ENCODE measurements at places on chromosomes 16 and 17.
A peak's percentile ranks its signal among the peaks of the same experiment; 100 is the strongest.

DNA sequence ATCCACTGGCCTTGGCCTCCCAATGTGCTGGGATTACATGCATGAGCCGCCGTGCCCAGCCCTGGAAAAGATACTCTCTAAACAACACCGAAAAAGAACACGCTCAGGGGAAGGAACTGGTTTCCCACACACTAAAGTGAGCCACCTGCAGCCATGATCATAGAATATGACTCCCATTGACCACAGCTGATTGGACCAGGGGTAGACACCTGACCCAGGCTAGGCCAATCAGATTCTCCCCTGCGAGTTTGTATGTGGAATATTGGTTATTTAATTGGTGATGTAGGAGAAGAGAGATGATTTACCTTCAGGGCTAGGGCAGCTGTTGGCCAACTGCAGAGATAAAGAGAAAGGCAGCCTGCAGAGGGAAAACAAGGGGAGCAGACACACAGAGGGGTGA lies 9.0 kb upstream of the GGA2 start:
- no peak for DNase-seq

- DNase-seq, result no peak
These were observed 6.3 kb downstream of the UBE2O start for GRCh38 chr17:76446449-76447231.

- DNase-seq, result no peak
These were observed 12.8 kb upstream of the RANGRF start for GRCh38 chr17:8275421-8276290.

DNA sequence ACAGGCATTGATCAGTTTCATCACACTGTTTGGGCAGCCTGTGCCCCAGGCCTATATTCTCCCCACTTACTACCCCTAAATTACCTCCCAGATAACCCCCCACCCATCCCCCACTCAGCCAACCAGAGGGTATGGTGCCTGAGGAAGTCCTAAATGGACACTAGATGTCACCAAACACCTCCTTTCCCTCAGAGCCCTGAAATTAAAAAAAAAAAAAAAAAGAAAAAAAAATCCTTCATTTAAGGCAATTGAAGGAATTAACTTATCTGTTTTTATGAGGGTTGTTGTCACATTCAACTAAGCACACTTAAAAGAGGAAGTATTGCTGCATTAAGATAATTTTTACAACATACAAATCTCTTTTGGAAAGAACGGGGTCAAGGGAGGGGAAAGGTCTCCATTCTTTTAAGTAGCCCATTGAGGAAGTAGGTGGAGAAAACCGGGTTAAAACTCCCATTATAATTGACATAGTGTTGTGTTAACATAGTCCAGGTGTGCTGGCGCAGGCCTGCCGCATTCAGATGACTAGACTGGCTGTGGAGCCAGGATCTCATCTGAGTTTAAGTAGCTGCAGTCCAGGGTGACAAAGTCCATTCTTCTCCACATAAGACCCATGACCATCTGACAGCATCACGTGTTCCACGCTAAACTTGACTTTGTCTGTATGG lies 46.3 kb downstream of the SNX11 start:
- no peak for DNase-seq

DNA sequence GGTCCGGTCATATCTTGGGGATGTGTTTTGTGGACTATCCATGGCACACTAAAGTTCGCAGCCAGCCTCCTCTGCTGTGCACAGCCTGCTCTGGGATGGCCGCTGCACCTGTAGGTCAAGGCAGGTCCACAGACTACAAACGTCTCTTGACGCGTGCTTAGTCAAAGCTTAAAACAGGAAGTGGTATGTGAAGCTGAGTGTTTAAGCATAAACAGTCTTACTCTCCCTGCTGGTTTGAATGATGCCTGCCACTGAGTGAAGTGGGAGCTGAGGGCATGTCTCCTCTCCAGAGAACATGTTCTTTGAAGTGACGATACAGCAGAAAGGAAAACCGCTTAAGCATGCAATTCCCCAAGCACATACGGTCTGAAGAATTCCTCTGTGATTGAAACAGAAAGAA lies 365.6 kb downstream of the SLC39A11 start:
- DNase-seq, result no peak

DNA sequence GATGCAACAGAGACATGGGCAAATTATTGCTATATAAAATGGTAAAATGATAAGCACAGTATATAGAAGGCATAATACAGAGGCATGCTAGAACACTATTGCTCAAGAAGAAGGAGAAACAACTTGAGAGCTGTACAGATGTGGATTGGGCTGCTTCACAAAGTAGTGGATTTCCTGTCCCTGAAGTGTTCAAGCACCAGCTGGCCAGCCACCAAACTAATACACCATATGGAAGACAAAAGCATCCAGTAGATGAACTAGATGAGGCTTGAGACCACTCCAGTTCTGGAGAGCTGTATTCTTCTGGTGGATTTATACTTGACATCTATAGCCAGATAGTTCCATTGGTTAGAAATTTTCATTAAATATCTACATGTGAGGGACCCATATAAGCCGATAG lies 134.1 kb upstream of the GNAO1 start:
- no peak for DNase-seq

- no peak for DNase-seq
These were observed 36.1 kb downstream of the ARL4D start for GRCh38 chr17:43434902-43435319.

DNA sequence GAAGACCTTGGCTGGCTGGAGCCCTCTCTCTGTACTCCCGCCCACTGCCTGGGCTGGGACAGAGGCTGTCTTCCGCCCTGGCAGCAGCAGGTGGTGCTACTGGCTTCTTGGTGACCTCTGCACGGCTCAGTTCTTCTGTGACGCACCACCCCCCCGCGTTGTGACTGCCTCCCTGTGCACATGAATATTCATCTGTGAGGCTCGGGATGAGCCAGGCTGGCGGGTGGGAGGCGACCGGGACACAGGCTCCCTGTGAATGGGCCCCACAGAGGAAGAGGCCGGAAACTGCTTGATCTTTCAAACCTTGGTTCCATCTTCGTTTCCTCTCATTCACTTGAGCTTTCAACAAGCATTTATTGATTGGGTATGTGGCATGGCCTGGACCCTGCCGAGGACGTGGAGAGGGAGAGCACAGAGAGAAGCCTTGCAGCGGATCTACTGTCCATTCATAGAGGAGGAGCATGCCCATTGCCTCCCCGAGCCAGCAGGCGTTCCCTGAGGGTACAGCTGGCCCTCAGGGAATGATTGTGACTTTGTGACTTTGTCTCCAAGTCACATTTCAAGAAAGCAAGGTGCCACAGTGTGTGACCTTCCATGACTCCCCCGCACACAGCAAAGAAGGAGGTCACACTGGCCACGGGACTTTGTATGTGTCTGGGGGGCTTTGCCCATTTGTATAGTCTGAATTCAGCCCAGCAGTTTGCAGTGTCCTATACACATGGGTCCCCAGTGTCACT lies 45.0 kb downstream of the B9D1 start:
- DNase-seq, result peak; percentile 11

DNA sequence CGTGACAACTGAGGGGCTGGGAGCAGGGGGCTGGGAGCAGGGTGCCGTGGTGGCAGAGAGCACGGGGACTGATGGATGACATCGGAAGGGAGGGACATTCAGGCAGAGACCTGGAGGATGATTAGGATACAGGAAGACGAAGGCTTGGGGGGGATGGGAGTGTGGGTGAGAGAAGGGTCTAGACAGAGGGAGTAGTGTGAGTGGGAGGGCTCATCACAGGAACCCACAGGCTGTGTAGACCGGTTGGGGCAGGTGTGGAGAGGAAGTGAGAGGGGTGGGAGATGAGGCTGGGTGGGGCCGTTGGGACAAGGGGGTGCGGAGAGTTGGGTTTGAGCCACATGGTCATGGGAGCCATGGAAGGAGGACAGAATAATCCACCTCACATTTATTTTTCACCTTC lies 83.8 kb downstream of the RAP1GAP2 start:
- no peak for DNase-seq

DNA sequence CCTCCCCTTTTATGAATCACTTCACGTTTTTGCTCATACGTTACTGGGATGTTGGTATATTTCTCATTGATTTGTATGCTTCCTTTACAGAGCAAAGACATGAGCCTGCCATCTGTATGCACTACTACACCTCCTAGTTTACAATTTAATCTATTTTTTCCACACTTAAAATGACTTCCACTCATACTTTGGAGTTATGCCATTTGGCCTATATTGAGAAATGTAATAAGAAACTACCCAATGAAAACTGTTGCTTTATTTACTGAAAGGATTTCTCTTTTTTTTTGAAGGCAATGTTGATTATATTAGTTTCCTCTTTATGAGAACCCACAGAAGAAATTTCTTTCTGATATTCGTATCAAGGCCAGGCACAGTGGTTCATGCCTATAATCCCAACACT lies 43.1 kb downstream of the DUSP14 start:
- no peak for DNase-seq

DNA sequence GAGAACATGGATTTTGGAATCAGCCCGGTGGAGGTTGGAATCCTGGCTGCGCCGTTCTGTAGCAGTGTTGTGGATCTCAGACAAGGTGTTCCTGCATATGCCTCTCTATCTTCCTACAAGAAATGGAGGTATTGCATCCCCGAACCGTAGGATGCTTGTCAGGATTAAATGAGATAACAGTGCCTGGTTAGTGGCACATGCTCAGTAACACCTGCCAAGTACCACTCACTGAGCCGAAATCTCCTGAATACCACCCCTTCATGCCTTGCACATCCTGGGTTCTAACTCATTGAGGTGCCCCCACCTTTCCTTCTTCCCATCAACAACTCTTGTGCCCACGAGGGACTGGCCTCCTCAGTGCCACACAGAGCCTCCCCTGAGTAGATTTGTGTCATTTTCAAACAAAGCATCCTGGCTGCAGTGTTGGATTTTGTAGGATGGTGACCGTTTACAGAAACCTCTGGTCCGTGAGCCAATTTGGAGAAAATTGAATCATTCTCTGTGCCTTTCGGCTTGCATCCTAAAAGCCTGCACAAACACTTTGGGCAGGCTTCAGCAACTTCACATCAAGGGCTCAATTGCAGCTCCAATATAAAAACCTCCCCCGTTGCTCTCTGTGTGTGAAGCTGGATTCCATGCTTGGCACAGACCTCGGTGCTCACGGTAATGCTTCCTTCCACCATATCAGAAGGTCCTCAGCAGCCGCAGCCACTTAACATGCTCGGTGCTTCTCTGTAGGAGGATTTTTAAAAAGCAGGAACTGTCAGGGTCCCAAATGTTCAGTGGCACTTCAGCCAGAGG lies 84.2 kb downstream of the WWOX start:
- DNase-seq, result no peak

Data from AG09319 (cell line).